Bronchial epithelial cell (primary cell): ENCODE measurements at places on chromosomes 5 and 9. TPM values are rescaled to one million over a fixed set of nuclear protein-coding genes. Genes with fewer than 3 reads are reported as not detected.

- no peak for DNase-seq
These were observed 1.2 kb upstream of the IL11RA start for GRCh38 chr9:34650816-34651215.

DNA sequence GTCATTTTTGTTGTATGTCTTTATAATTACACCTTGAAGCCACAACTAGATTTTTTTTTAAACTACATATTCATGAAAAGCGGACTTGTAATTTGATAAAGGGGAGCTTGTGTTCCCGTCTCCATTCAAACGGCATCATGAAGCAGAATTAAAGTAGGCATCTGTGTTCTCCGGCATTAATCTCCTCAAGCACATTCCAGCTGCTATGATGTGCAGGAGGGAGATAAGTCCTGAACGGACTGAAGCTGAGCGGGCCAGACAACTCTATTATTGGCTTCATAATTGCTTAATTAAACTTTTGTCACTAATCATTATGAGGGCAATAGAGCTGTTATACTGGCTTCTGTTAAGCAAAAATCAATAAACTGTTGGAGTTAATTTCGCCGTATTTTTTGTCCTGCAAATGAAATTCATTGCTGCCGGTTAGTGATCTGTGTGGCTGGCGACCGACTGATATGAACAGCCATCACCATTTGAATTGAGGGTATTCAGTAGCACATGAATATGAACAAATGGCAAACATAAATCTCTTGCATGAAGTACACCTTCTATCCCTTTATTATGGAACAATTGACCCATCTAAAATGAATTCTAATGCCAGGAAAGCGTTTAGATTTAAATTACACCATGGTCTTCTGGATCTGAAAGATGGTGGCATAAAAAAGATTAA lies 408.8 kb upstream of the IRX1 start:
- no peak for DNase-seq

LHX3 gene
- total RNA-seq, result not detected in 2 replicates

GPX3 gene
- 79.0 and 182 TPM in 2 replicates for total RNA-seq

DNA sequence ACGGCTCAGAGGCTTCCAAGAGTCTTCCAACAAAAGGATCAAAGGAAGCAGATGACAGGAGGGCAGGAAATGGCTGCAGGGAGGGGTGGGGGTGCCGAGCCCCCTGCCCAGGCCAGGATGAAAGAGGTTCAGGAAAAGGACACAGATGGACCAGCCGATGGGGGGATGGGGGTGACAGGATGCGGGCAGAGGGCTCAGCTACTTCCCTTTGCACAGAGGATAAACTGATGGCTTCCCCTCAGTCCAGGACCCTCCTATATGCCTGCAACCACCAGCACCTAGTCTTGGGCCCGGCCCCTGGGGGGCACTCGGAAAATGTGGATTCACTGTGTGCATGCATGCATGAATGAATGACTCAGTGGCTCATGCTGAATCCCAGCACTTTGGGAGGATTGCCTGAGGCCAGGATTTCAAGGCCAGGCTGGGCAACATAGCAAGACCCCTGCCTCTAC lies 148.2 kb downstream of the C9orf50 start:
- no peak for DNase-seq

LCN1 gene
- not detected in 2 replicates for total RNA-seq

DNA sequence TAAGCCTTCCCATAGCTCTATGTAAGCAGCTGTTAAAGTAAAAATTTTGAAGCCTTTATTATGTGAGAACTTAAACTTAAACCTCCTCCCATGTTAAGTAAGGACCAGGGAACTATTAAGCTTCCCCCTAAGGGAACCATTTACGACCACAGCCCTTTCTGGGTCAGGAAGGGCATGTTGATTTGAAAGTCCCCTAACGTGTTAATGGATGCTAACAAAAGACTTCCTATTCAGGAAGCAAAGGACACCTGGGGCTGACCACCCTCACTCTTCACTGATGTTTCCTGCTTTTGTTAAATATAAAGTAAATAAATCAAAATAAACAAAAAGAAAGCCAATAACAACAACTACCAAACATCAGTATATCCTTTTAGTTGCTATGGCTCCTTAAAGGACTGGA lies 170.6 kb upstream of the RFX3 start:
- no peak for DNase-seq

GCNT4 gene
- 2.9 and 5.5 TPM in 2 replicates for total RNA-seq

- DNase-seq, result no peak
These were observed 35.3 kb downstream of the CLINT1 start for GRCh38 chr5:157823655-157824054.

DNA sequence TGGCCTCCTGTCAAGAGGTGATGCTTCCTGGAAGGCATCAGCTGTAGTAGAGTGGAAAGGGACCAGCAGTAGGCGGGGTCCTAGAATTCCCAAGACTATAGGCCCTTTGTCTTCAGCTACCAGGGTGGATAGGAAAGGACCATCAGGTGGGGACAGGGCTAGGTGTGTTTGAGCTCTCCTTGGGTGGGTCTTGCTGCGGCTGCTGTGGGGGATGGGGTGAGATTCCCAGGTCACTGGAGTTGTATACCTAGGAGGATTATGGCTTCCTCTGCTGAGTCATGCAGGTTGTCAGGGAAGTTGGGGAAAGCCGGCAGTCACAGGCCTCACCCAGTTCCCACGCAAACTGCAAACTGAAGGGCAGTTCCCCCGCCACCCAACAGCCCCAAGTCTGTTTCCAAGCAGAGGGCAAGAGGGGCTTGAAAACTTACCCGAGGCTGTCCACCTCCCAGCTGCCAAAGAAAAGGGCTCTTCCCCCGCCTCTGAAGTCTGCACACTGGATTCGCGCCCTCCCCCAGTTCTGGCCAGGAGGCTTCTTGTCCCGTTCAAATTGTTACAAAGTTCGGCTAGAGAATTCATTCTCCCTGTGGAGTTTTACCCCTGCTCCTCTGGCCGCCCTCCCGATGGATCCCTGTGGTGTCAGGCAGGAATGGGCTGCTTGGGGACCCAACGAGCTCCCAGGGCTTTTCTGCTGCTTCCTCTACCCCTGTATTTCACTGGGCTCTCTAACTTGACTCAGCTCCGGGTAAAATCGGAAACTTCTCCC lies 23.0 kb upstream of the ECM2 start:
- DNase-seq, result peak; percentile 13

DNA sequence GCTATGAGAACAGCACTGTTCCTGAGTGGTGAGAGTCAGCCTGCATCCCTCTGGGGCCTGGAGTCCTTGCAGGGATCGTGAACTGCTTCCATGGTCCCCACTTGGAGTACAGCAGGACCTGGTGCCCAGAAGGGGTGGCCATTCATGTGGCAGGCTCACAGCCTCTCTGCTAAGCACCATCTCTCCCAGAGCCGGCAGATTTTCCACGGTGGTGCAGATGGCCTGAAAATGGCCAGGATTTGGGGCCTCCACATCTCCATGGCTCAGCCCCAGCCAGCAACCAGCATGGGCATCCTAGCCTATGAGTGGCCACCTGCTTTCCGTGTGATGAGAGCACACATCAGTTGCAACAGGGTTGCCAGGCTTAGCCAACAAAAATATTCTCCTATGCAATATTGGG lies 33.9 kb upstream of the SEMA4D start:
- DNase-seq, result no peak

DNA sequence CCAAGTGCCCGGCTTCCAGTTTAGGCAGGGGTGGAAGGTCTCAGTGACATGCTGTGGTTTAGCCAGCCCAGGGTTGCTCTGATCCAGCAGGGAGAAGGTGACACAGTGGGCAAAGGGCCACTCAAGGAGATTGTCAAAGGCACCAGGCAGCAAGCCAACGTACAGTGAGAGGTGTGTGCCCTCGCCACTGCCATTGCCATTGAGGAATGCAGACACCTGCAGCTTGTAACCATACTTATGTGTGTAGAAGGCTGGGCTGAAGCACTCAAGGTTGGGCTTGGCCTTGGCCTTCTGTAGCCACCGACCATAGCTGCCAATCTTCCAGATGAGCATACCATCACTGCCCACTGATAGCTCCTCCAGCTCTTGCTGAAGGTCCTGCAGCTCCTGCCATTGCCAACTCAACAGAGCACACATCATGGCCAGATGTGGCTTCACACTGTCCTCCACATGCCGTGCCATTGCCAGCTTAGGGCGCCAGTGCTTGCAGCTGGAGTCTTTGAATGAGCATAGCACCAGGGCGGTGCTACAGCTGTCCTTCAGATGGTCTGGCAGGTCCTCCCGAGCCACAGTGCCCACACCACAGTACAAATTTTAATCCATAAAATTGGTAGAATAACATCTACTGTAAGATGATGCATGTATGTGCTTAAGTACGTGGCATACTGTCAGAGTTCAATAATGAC lies 59.7 kb upstream of the HMHB1 start:
- DNase-seq, result no peak
